ENCODE measurements at places on chromosomes 11 and 22.

DNA sequence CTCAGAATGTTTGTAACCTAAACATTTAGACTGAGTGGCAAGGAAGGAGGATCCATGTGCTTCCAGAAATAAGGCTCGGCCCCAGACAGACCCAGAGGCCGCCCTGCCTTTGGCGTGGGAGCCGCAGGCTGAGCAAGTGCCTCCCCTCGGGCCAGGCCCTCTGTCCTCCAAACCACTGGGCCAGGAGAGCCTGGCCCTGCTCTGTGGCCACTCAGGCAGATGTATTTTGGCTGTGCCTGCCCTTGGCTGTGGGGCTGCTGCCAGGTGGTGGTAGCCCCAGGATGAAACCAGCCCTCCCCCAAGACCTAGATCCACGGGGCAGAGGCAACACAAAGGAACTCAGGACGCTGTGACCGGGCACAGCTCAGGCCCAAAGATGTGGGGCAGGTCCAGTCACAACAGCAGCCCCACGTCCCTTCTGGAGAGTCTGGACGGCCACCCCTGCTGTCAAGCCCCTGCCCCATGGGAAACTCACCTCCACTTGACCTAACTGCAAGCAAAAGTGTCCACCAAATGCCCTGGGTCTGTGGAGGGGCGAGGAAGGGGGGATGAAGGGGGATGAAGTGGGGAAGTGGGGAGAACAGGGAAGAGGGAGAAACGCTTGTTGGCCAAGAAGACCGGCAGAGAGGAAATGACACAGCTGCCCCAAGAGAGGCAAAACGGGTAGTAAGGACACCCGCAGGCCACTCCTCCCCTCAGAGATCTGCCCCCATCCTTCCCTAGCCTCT, 24.0 kb downstream of the PISD start:
- no peak for DNase-seq

DNA sequence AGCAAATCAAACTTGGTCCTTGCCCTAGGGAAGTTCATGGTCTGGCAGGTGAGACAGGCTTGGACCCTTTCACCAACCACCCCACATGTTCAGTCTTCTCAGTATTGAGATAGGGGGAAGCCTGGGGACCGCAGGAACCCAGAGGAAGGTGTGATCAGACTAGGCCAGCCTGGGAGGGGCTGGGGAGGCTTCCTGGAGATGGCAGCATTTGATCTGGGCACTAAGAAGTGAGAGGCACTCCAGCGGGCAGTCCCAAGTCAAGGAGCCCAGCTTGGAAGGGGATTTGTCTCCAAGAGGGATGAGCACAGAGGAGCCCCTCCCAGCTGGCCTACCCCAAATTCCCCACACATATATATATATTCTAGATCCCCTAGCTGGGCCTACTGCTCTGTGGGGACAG, 5.4 kb downstream of the LRRC32 start:
- no peak for DNase-seq

DNA sequence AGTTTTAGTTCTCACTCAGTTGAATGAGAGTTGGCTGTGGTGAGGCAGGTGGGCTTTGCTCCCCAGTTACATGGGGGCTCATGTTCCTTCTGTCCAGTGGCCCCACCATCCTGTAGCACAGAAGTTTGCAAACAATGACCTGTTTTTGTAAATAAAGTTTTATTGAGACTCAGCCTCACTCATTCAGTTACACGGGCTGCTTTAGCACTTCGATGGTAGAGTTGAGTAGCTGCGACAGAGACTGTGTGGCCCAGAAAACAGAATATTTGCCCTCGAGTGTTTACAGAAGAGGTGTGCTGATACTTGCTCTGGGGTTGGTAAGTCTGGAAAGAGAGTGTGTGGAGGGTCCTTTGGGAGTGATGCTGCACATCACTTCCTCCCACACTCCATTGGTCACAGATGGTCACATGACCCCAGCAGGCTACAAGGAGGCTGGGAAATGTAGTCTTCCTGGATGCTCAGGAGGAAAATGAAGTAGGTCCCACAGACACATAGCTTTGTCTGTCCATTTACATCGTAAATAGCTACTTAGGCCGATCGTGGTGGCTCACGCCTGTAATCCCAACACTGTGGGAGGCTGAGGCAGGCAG, 34.6 kb downstream of the IFT27 start:
- DNase-seq: no peak

GRCh38 chr11:80282643-80283042, 841.8 kb upstream of the TENM4 start:
- DNase-seq: no peak

DNA sequence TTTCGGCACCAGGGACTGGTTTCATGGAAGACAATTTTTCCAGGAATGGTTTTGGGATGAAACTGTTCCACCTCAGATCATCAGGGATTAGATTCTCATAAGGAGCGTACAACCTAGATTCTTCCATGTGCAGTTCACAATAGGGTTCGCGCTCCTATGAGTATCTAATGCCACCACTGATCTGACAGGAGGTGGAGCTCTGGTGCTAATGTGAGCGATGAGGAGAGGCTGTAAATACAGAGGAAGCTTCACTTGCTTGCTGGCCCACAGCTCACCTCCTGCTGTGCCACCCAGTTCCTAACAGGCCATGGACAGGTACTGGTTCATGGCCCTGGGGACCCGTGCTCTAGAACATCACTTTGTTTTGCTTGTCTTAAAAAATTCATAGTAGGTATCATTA, 41.8 kb upstream of the AMPD3 start:
- DNase-seq: no peak

DNA sequence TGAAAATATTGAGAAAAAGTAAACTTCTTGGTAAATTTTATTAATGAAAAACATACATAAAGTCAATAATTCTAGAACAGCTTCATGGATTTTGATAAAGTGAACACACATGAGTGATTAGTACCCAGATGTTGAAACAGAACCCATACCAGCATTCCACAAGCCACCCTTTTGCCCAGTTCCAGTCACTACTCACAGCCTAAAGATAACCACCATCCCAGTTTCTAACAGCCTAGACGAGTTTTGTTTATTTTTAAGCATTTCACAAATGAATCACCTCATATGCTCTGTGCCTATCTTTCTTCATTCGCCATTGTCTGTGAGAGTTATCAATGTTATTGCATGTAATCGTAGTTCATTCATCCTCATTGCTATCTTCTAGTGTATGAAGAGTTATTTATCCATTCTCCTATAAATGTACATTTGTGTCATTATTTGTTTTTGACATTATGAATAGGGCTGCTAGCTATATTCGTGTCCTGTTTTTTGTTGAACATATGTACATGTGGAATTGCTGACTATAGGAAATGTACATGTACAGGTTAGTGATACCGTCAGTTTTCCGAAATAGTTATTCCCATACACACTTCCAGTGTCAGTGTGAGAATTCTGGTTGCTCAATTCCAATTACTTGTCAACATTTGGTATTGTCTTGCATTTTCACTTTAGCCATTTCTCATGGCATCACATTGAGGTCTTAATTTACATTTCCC, 44.5 kb upstream of the TEAD1 start:
- DNase-seq: no peak

- no peak for DNase-seq
Observed at GRCh38 chr11:104995001-104995408, 26.6 kb upstream of the CASP4 start.

GRCh38 chr11:67572747-67573419, 10.7 kb upstream of the GSTP1 start:
- no peak for DNase-seq

- DNase-seq: no peak
Observed at GRCh38 chr11:77411137-77411707, 62.7 kb downstream of the PAK1 start.

GRCh38 chr22:40383905-40384304, 13.5 kb downstream of the SGSM3 start:
- DNase-seq: no peak

DNA sequence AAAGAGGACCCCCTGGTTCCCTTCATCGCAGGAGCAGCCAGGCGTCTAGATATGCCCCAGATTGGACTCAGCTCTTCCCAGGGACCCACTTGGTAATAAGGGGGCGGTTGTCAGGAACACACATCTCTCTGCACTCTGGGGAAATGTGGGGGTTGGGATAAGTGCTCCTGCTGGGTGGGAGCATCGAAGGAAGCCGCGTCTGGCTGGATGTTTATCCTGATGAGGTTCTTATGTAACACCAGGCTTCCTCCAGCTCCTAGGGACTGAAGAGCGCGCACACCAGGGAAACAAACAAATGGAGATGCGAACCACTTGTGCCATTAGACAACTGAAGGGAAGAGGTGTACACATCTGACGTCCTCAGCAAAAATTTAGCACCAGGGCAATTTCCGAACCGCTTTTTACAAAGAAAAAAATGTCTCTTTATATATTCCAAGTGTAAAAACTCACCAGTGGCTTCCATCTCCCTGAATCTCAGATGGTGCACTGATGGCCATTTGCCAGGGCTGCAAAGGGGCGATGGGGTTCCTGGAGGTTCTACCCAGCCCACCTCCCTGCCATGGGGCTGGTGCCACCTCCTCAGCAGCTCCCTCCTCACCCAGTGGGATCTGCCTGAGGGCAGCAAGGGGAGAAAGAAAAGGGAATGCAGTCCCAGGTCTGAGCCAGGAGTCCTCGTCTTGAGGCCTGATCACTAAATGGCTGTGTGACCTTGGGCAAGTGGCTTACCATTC, 89.4 kb downstream of the PKNOX2 start:
- no peak for DNase-seq

- DNase-seq: no peak
Observed at GRCh38 chr11:60756307-60757032, at the start of gene MS4A15. Gene MS4A15 (plus strand): TSS chr11:60756867. CDS start chr11:60763734, 6,867 bp downstream.

- DNase-seq: no peak
Observed at GRCh38 chr11:47510209-47510608, 42.7 kb downstream of the CELF1 start.

- DNase-seq: no peak
Observed at GRCh38 chr22:48804811-48805301, 1022.8 kb downstream of the BRD1 start.

DNA sequence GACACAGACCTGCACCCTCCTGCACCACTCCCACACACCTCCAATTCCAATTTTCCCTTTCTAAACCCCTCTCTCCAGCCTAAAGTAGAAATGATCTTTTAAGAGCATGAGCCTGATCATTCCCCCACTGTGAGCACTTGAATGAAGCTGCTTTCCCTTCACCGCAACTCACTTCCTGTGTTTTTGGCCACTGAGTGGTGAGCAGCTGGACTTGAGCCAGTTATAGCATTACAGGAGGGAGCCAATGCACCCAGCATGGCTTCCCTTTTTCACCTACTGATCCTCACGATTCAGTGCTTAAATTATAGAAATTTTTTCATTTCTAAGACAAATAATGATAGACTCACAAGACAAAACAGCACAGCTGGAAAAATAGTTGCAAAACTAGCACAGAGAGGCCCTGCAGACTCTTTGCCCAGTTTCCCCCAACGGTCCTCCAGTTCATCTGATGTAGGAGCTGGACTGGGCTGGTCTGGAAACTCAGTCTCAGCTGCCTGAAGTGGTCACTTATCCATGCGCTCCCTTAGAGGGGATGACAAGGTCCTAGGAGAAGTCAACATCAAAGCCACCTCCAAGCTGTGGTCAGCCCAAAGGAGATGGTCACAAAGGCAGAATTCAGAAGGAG, 9.7 kb upstream of the APOL4 start:
- no peak for DNase-seq

- DNase-seq: no peak
Observed at GRCh38 chr11:6667733-6668374, 12.2 kb upstream of the DCHS1 start.

GRCh38 chr11:102788334-102788995, 8.0 kb upstream of the MMP10 start:
- DNase-seq: no peak

DNA sequence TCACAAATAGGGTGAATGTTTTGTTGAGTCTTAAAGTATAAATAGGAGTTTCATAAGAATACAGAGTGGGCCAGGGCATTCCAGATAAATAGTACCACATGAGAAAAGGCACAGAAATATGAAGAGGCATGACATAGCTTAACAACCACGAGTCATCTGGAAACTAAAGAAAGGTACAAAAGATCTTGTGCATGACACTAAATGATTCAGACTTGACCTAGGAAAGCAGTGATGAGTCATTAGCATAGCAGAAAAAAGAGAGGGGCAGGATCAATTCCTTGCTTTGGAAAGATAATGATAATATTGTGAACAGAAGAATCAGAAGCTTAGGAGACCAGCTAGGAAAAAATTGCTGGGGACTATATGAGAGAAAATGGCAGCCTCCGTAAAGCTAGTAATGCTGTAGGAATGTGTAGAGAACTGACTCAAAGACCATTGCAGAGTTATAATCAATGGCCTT, 47.6 kb upstream of the FIBIN start:
- no peak for DNase-seq

DNA sequence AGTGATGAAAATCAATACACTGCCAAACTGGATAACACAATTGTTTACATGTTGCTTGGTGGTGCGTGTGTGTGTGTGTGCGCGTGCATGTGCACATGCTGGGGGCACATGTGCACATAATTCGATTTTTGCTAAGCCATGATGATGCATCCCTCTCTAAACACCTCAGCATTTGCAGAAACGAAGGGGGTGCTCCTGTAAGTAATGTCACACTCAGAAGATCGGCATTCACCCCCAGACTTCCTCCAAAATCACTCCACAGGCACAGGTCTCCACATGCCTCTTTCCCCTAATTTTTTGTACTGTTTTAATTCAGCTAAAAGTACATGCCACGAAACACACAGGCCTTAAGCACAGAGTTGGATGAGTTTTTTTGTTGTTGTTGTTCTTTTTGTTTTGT, 341.5 kb downstream of the SHANK2 start:
- DNase-seq: no peak

DNA sequence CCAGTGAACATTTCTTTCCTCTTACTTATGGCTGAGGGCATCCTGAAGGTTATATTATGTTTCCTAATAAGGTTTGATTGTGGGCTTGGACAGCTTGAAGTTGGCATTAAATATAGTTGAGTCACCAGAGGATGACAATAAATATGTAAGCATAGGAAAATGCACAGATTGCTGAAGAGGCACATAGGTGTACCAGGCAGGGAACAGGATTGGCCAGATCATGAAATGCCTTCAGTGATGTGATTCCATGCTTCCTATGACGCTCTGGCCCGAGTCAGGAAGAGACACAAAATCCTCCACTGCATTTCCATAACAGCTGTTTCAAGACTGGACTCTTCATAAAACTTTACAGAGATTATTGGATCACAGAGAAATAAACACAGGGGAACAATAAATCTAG, 41.4 kb upstream of the SYN3 start:
- DNase-seq: no peak

GRCh38 chr22:41596776-41597634, 7.4 kb upstream of the PMM1 start:
- DNase-seq: no peak

DNA sequence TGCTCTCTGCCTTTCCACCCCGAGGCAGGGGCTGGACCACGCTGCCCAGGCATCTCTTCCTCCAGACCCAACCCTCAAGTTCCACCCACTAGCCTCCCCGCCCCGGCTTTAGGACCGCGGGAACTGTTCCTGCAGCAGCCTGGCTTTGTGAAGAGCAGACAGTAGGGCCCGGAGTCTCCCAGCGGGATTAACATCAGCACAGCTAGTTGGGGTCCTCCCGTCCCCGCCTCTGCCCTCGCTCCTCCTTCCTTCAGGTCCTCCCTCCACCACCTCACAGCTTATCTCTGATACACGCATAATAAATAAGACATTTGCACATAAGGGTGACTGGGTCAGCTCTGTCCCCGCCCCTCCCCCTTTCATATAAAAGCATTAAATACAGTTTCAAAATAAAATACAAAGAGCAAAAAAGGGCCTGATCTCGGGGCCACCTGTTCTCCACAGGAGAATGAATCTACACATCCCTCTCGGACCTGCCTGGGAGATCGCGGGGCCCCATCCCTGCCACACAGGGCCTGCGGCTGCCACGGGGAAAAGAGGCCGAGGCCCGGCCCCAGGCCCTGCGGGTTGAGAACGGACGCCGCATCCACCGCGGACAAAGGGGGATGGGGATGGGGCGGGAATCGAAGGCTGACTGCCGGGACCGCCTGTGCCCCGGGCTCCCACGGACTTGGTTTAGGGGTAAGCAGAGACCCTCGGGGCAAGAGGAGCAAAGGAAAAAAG, 6.5 kb downstream of the ZFTA start:
- DNase-seq: no peak
